NCI-H774 (cell line): ENCODE measurements at places on chromosomes 3 and 15.
A peak's percentile ranks its signal among the peaks of the same experiment; 100 is the strongest.

DNA sequence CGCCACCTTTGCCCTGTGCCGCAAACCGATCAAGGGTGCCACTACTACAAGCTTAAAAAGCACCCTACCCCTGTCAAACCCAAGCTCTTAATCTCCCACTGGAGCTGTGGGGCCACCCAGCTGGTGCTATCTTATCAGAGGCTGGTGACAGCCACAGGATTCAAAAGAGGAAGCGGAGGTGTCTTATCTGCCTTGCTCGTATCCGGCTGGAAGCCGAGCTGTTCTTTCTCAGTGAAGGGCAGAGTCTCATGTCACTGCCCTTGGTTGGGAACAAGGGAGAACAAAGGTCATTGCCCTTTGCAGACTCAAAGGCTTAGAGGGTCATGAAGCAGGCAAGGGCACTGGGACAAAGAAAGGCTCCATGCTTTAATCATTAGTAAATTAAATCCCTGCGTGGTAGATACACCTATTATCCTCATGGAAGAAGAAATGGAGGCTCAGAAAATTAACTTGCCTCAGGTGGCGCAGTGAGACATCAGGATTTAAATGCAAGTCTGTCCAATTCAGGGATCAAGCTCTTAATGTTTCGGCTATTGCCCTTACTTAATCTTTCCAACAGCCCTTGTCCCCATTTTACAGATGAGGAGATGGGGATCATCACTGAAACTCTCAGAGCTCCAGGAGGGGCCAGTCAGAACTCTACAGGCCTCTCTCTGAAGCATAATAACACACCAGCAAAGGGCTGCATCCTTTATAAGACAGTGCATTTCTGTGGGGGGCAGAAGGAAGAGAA, 360.0 kb upstream of the PROK2 start:
- DNase-seq: no peak

GRCh38 chr15:99668533-99669182, 64.6 kb downstream of the LYSMD4 start:
- DNase-seq: no peak

DNA sequence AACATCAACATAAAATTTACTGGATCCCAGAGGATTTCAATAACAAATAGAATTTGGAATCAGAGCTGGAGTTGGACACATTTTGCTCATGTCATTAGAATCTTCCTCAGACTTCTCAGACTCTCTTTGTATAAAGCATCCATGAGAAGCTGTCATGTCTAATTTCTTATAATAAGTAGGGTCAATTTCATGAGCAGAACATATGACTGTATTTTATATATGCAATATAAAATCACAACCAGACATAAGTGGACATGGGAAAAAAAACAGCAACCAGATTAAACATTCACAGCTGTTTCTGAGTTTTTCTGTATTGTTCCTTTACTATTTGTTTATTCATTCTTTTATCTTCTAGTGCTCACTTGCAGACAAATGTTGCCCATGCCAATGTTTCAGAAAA, 325.5 kb downstream of the RBMS3 start:
- no peak for DNase-seq

GRCh38 chr15:101568821-101569555, 79.5 kb upstream of the PCSK6 start:
- no peak for DNase-seq

GRCh38 chr3:159789742-159790635, 198.6 kb upstream of the IL12A start:
- no peak for DNase-seq

GRCh38 chr3:65856907-65857306, 181.8 kb downstream of the MAGI1 start:
- no peak for DNase-seq

GRCh38 chr3:14605744-14606143, 45.8 kb upstream of the CCDC174 start:
- no peak for DNase-seq

DNA sequence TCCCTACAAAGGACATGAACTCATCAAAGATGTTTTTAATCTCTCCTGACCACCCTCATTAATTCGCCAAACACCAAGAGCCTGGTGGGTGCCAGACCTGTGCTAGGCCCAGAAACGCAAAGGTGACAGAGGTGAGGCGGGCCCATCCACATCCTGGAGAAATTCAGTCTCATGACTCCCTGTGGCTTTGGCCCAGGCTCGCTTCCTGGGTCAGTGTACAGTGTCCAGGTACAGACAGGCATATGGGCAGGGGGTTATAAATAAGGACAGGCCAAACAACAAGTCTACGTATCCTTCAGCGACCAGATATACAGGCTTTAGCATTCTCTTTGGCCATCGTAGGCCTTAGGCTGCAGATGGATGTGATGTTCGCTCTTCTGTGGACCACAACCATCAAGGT, 945 bp upstream of the PLA2G4F start:
- DNase-seq: no peak

DNA sequence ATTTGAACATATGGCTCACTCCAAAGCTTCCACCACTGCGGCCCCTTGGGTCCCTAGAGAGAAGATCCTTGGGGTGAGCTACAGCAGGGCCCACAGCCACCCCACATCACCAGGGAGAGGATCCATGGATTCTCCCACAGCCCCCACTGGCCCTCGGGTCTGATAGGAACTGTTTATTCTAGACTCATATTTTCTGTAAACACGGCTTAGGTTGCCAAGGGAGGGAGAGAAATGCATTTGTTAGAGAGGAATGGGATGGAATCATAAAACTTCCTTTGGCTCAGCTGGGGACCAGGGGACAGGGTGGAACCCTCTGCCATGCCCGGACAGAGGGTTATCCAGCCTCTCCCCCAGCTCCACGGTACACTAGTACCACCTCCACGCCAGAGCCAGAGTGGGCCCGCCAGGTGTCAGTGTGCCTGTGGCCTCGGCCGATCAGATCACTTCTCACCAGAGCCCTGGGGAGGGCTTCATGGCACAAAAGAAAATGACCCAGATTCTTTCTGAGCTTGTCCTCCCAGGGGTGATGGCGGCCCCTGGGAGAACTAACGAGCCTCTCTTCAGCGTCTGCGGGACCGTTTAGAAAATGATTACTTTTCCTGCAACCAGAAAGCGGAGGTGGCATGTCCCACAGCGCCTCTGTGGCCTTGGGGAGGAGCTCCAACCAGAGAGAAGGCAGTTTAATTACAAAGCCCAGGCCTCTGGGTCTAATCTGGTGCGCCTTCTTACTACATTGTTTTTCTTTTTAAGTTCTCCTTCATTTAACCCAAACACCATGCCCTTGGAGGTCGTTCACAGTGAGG, 33.7 kb downstream of the ADCY5 start:
- DNase-seq: no peak

DNA sequence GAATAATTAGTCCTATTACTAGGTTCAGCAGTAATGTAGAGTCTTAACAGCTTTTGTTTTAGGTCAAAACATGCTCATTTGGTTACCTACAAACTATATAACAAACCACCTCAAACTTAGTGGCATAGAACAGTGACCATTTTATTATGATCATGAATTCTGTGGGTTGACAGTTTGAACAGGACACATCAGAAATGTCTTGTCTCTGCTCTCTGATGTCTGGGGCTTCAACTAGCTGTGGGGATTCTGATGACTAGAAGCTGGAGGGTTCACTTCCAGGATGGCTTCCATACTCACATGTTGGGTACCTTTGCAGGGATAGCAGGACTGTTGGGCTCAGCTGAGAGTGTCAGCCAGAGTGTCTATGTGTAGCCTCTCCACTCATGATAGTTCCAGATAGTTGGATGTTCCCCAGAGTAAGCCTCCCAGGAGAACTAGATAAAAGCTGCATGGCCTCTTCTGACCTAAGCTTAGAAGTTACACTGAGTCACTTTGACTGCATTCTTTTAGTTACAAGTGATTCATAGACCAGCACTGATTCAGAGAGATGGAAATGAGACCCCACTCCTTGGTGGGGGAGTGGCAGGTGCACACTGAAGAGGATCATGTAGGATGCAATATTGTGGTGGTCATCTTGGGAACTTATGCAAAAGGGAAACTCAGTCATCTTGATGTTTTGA, 32.6 kb downstream of the PLCL2 start:
- no peak for DNase-seq

DNA sequence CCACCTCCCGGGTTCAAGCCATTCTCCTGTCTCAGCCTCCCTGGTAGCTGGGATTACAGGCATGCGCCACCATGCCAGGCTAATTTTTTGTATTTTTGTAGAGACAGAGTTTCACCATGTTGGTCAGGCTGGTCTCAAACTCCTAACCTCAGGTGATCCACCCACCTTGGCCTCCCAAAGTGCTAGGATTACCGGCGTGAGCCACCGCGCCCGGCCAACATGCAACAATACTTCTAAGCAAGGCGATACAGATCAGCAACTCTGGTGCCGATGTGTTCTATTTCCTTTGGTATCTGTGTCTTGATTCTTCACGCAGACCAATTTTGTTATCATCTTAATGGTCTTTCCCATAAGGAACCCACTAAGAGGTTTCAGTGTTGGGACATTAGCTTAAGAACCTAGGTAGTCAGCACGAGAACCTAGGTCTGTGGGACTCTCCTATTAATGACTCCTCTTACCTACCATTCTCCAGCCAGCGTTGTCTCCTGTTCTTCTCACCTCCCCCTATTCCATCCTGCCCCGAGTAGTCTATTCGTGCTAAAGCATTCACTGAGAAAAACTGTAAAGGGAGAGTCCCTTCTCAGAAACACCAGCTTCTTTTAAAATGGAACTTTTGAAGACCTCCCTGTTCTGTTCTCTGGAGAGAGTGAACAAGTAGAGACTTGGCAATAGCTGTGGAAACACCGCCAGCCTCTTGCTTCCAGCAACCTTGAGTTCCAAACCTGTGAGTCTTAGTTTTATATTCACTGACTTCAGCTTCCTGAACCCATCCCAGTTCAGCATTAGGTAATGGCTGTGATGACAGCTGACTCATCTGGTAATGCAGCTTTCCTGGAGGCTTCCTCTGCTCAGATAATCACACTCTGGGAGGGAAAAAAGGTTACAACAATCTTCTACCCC, 61.2 kb downstream of the TSC22D2 start:
- no peak for DNase-seq

GRCh38 chr3:188282871-188283270, 128.9 kb downstream of the LPP start:
- no peak for DNase-seq

DNA sequence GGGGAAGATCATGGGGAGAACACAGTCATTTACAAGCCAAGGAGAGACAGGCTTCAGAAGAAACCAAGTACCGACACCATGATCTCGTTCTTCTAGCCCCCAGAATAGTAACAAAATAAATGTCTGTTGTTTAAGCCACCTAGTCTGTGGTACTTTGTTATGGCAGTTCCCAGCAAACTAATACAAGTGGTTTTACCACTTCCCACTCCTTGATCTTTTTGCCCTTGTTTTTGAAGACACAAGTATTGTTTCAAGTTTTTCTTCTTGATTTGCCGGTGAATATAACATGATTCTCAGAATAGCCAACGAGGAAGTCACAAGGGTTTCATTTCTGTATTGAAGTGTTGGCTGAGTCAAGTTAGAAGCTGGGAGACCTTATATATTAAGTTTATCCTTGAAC, 220.3 kb downstream of the SOX2 start:
- no peak for DNase-seq

- DNase-seq: peak; percentile 70
Observed at GRCh38 chr3:9730657-9731205, 804 bp upstream of the BRPF1 start.

DNA sequence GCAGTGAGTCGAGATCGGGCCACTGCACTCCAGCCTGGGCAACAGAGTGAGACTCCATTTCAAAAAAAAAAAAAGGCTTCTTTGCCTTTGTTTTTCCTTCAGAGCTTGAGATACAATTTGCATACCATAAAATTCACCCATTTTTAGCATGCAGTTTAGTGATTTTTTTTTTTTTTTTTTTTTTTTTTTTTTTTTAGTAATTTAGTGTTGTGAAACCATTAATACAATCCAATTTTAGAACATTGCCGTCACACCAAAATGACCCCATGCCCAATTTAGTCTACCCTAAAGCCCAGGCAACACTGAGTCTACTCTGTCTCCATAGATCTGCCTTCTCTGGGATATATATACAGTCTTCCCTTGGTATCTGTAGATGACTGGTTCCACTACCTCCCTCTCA, 61.1 kb downstream of the USP50 start:
- DNase-seq: no peak

DNA sequence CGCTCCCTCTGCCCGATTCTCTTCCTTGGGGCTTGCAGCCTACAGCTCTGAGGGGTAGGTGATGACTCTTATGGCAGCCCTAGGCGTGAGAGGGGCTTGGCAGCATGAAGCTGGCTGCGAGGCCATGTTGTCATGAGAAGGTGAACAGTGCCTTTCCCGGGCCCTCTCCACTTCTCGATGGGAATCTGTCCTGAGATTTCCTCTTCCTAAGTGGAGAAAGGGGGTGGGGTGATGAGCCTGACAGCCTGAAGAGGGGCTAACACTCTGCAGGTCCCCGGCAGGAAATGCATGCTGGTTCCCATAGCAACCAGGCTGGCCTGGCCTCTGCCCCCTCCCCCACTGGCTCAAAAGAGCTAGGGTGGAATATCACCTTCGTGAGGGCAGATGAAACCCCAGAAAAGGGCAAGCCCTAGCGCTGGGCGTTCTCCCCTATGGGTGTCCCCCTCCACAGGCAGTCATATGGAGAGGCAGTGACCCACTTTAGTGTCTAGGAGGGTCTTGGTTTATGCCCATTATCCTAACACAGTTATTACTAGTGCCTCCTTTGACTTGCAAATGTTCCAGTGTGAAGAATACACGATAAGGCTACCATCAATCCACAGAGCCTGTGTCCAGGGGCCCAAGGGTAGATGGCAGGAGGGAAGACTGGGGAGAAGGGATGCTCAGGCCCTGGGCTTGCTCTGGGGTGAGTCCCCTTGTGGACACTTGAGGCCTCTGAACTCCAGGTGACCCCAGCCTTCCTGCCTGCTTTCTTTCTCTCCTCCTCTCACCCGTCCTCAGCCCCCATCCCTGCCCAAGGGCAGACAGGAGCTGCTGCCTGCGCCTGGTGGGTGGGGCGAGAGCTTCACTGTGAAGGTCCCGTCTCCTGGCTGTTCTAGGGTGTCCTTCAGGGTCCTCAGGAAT, 13.2 kb downstream of the EPHB3 start:
- no peak for DNase-seq

DNA sequence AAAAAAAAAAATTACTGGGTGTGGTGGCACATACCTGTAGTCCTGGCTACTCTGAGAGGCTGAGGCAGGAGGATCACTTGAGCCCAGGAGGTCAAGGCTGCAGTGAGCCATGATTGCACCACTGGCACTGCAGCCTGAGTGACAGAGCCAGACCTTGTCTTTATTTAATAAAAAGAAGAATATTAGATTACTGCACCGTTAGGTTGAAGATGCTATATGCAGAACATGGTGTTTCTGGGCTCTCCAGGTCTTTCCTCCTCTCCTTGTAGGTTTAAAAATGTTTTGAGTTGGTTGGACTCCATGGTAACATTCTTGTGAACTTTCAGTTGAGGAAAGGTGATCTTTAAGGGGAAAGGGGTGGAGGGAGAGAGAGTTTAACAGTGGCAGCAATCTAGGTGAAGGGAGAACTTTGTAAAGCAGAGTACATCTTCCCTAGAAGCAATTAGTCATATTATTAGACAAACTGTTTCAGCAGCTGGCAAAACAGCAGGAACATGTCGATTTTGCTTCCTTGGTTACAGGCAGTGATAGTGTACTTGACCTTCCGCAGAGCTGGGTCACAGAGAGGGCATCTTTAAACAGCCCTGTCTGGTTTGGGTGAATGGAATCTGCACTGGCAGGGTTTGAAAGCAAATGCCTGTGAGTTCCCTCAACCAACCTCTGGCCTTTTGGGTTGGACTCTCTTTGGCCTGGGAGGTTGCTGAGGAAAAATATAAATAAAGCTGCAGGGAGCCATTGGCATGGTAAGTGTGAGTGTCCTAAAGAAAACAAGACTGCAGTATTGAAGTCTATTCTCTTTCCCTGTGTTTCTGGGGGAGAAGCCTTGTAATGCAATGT, 42.8 kb downstream of the NR2C2 start:
- DNase-seq: no peak

- DNase-seq: no peak
Observed at GRCh38 chr15:36831125-36831903, 251.9 kb downstream of the CDIN1 start.
